Left renal cortex interstitium (tissue), 4 donors: ENCODE measurements at places on chromosomes 6 and 20. TPM values are rescaled to one million over a fixed set of nuclear protein-coding genes. Genes with fewer than 3 reads are reported as not detected.

- DNase-seq = no peak
These were observed 230.1 kb downstream of the SAMD5 start for GRCh38 chr6:147738516-147739162.

Gene PNLDC1
- 0.99 TPM for polyA plus RNA-seq

Gene SLC52A3
- 3.4 TPM for polyA plus RNA-seq

Gene GLP1R
- polyA plus RNA-seq = 0.71 TPM

GRCh38 chr20:22920898-22921297 is 114.2 kb upstream of the SSTR4 start:
- DNase-seq = no peak

DNA sequence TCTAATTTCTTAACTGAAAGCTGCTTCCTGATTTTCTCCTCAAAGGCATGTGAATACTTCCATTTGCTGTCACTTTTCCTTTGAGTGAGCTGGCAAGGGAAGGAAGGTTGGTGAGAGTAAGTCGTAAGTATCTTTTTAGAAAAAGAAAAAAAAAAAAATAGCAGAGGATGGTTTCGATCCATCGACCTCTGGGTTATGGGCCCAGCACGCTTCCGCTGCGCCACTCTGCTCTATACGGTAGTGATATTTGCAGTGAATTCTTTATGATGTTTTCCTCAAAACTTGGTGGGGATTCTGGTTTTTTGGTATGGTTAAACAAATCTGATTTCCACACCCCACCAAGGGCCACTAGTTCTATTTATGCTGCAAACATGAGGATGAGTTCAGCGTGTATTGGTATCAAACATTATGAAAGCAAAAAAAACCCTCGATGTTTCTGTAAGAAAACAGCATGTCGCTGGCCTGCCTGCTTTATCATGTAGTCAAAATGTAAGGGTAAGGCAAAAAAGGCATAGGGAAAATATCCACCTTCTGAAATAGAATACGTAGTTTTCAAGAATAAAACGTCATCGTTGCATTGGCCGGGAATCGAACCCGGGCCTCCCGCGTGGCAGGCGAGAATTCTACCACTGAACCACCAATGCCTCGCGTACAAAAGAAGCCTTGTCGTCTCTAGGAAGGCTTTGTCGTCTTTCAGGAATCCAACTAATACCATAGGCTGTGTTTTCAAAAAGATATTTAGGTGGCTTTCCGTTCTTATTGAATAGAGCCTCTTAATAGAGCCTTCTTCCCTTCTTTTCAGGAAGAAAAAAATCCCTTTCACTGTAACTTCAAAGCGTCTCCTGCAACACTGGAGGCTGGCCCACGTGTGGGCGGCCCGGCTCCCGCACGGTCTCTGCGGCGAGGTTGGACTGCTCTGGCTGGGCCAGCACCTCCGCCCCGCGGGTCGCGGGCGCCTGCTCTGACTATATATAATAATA is 9.6 kb downstream of the OR2B2 start:
- peak; percentile 88 for DNase-seq

Gene AURKA
- 15.3 TPM for polyA plus RNA-seq

Gene SIGLEC1
- 1.2 TPM for polyA plus RNA-seq

DNA sequence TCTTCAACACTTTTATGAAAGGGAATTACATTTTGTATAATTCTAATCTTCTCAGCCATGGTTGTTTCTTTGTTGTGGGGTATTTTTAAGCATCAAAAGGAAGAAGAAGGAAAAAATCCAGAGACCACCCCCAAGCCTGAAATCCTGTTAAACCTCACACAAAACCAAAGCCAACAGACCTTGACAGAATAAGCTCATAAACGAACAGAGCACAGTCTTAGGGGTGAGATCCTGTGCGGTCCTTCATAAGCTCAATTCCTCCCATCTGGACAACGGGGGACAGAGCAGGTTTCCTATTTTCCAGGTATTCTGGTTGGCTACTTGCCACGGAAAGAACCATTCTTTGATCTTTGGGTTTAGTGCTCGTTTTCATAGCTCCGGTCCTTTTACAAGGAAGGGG is 151.3 kb upstream of the SULF2 start:
- DNase-seq = no peak

- no peak for DNase-seq
These were observed 32.5 kb downstream of the NDUFAF5 start for GRCh38 chr20:13817342-13817741.

GRCh38 chr6:105121981-105122380 is 57.8 kb downstream of the POPDC3 start:
- DNase-seq = no peak

Gene GJA10
- polyA plus RNA-seq = not detected

DNA sequence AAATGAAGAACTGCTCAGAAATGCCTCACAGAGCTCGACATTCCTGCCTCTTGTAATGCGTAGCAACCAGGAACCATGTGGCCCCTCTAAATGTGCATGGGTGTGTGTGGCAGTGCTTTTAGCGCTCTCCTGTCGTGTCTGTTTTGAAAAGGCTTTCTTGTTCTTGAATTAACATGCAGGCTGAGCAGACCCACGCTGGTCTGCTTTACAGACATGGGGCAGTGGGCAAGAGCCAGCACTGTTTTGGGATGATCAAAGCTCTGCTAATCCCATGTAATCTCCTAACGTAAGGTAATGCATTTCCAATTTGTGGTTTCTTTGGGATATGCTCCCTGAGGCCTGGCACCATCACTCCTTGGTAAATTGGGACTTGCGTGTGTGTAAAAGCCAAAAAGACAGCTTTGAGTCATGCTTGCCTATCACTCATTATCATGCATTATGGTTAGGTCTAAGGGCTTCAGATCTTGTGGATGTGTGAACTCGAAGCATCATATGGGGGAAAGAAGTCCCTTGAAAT is 11.8 kb downstream of the RIPOR2 start:
- DNase-seq = no peak

Gene FRS3
- 6.8 TPM for polyA plus RNA-seq

- no peak for DNase-seq
These were observed 21.3 kb downstream of the MTFR2 start for GRCh38 chr6:136228814-136229213.

DNA sequence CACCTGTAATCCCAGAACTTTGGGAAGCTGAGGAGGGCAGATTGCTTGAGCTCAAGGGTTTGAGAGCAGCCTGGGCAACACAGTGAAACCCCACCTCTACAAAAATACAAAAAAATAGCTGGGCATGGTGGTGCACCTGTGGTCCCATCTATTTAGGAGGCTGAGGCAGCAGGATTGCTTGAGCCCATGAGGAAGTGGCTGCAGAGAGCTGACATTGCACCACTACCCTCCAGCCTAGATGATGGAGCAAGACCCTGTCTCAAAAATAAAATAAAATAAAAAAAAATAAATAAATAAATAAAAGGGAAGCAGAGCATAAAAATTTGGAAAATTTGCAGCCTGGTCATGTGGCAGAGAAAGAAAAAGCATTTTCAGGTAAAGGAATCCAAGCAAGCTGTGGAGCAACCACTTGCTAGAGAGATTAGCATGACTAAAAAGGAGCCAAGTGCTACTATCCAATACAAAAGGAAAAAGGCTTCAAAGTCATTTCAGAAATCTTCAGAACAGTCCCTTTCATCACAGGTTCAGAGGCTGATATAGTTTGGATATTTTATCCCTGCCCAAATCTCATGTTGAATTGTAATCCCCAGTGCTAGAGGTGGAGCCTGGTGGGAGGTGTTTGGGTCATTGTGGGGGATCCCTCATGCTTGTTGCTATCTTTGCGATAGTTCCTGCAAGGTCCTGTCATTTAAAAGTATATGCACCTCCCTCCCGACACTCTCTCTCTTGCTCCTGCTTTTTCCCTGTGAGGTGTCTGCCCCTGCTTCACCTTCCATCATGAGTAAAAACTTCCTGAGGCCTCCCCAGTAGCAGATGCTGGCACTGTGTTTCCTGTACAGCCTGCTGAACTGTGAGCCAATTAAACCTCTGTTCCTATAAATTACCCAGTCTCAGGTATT is 11.2 kb upstream of the TTK start:
- no peak for DNase-seq

Gene MARCKS
- 224 TPM for polyA plus RNA-seq

Gene FHL5
- 0.58 TPM for polyA plus RNA-seq

DNA sequence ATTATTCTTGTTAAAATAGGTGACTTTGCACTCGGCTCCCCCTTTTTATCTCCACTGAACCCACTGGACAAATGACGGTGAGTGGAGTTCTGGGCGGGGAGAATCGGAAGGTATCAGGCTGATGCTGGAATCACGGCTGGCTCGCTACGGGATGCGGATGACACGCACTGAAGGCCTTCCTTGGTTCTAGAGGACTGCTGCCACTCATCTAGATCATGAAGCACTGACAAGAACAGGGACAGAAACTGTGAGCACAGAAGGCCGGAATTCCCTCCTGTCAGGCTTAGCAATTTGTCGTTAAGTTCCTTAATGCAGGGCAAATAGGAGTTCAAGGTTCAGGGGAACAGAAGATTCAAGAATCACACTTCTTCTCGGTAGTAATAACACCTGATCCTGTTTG is 89.9 kb upstream of the MPC1 start:
- no peak for DNase-seq

Gene ABHD16A
- polyA plus RNA-seq = 60.1 TPM

- no peak for DNase-seq
These were observed 1.2 kb downstream of the ZFAND3 start for GRCh38 chr6:37820718-37821079.

GRCh38 chr6:139973669-139974344 is 599.4 kb upstream of the CITED2 start:
- DNase-seq = no peak

Gene BAK1
- polyA plus RNA-seq = 28.4 TPM

Gene ZNF341
- polyA plus RNA-seq = 3.9 TPM

Gene SPTLC3
- polyA plus RNA-seq = 15.4 TPM

GRCh38 chr20:54054516-54054915 is 15.9 kb downstream of the BCAS1 start:
- no peak for DNase-seq

GRCh38 chr6:43767553-43768505 is 2.2 kb upstream of the VEGFA start:
- no peak for DNase-seq

DNA sequence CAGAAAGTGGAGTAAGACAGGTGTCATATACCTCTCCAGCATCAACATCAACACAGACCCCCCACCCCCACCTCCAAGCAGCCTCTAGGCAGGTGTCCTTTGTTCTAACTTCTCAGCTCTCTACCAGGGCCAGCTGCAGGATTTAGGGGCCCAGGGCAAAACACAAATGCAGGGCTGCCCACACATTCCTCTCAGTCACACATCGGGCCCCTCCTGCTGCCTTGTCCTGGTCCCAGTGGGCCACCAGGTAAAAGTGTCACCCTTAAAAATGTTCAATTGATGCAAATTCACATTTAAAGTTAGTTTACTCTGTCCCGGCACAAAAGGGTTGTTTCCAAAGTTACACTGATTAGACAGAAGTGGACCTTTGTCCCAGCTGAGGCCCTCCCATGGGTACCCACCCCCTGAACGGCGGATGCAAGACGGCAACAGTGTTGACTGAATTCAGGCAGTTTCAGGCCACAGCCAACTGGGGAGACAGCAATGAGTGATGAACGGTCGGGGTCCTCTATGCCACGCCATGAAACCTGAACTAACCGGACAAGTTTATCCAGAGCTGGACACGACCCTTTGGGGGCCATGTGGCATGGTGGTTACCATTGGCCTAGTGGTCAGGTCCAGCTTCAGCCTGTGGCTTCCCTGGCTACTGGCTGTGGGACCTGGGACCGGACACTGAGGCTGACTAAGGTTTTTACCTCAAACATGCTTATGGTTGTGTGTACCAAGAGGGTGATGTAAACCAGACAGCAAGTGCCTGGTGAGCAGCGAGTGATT is 52.2 kb upstream of the UNC93A start:
- DNase-seq = no peak

DNA sequence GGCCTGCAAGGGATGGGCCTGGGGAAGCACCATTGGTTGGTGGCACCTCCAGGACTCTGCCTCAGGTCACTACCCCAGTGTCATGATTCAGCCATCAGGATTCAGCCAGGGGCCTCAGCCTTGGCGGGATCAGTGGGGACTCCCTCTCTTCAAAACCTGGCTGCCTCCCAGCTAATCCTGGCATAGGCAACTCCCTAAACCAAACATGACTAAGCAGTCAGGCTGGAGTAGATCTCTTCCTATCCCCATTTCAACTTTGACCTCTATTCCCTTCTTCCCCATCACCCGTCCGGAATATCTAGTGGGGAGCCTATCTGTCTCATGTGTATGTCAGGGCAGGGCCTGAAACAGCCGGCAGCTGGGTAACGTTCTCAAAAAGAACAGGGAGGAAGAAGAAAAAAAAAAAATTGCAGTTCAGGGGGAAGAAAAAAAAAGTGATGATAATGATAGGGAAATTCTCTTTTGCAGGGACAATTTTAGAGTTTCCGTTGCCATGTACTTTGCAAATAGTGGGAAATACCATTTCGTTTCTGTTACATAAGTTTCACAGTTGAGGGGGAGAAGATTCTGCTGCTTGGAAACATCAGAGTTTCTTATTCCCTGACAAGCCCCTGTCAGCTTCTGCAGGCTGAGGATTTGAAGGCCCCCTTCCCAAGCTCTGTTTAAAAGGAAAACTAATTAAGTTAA is 4.1 kb upstream of the PREX1 start:
- no peak for DNase-seq

DNA sequence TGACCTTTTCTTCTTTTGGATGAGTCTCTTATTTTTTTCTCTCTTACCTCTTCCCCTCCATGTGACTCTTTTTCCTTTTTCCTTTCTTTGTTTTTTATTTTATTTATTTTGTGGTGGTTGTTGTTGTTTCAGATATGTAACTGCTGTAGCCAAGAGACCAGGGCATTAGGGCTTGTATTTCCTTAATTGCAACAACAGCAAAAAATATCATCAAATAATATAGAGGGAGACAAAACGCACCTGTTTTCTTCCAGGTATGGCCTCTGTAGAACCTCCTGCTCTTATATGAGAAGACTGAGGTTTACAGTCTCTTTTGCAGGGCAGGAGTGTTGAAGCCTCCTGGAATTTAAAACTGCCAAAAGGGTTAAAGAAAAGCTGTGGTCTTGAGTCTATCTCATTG is 149.3 kb downstream of the SYNDIG1 start:
- no peak for DNase-seq

Gene TPMT
- polyA plus RNA-seq = 27.8 TPM

DNA sequence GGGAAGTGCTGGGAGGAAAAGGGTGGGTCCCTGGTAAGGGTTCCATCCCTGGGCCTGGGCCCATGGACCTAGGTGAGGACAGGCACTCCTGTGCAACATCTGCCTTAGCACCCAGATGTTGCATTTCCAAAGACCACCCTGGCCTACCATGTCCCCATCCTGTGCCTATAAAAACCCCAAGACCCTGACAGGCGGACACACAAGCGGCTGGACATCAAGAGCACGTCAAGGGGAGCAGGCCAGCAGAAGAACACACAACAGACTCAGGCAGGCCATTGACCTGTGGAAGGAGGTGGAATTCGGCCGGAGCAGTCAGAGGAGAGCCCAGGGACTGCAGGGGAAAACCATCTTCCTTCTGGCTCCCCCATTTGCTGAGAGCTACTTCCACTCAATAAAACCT is 937.8 kb upstream of the MANEA start:
- DNase-seq = no peak

GRCh38 chr20:46027245-46027853 is 1.7 kb upstream of the SLC12A5 start:
- peak; percentile 59 for DNase-seq

Gene AGPAT1
- 106 TPM for polyA plus RNA-seq
